ENCODE measurements at places on chromosomes 12 and 14. TPM values are rescaled to one million over a fixed set of nuclear protein-coding genes. Genes with fewer than 3 reads are reported as not detected.
A peak's percentile ranks its signal among the peaks of the same experiment; 100 is the strongest.

PZP gene
- total RNA-seq: not detected

IL26 gene
- not detected for total RNA-seq

PAPLN gene
- total RNA-seq: 1.0 TPM

GPR84 gene
- not detected for total RNA-seq

KRT81 gene
- not detected for total RNA-seq

FSCB gene
- not detected for total RNA-seq

SERPINA5 gene
- not detected for total RNA-seq

MSRB3 gene
- total RNA-seq: 0.90 TPM

GRCh38 chr14:74956280-74957072, 1.1 kb upstream of the PGF start:
- H3K27ac ChIP-seq: no peak overlapping the region
- no peak for DNase-seq
- peaks cover 10% of the 10 kb centered on the region for H3K4me1 ChIP-seq
- H3K36me3 ChIP-seq: no peaks in the 10 kb centered on the region
- peaks cover 58% of the 10 kb centered on the region for H3K27me3 ChIP-seq
- H3K4me3 ChIP-seq: no peak overlapping the region

DNA sequence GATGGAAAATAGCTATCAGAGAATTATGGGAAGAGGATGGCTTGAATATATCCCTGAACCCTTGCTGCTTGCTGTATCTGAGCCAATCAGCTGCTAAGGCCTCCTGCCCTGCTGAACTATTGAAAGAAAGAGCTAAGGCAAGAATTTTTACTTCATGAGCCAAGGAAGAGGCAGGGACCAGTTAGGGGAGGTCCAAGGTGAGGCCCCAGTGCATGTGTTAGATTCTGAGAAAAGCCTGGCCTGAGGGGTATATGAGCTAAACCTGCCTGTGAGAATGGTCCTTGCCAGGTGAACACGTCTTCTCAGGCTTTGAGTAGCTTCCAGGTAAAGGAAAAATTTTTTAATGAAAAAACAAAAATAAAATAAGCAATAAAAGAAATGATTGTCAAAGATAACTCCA, 218.0 kb downstream of the SYT1 start:
- H3K27ac ChIP-seq: no peak overlapping the region
- no peaks in the 10 kb centered on the region for H3K27me3 ChIP-seq
- no peak overlapping the region for H3K4me3 ChIP-seq
- H3K4me1 ChIP-seq: no peaks in the 10 kb centered on the region
- H3K36me3 ChIP-seq: no peaks in the 10 kb centered on the region

- H3K27me3 ChIP-seq: no peaks in the 10 kb centered on the region
- no peak overlapping the region for H3K4me3 ChIP-seq
- no peaks in the 10 kb centered on the region for H3K4me1 ChIP-seq
- no peak overlapping the region for H3K27ac ChIP-seq
- DNase-seq: no peak
Measured at GRCh38 chr12:65612440-65612839, 211.8 kb upstream of the HMGA2 start.

- no peaks in the 10 kb centered on the region for H3K36me3 ChIP-seq
- H3K27me3 ChIP-seq: no peaks in the 10 kb centered on the region
- no peak overlapping the region for H3K27ac ChIP-seq
- H3K4me3 ChIP-seq: no peak overlapping the region
Measured at GRCh38 chr14:90613453-90613852, 202.8 kb downstream of the TTC7B start.

DNA sequence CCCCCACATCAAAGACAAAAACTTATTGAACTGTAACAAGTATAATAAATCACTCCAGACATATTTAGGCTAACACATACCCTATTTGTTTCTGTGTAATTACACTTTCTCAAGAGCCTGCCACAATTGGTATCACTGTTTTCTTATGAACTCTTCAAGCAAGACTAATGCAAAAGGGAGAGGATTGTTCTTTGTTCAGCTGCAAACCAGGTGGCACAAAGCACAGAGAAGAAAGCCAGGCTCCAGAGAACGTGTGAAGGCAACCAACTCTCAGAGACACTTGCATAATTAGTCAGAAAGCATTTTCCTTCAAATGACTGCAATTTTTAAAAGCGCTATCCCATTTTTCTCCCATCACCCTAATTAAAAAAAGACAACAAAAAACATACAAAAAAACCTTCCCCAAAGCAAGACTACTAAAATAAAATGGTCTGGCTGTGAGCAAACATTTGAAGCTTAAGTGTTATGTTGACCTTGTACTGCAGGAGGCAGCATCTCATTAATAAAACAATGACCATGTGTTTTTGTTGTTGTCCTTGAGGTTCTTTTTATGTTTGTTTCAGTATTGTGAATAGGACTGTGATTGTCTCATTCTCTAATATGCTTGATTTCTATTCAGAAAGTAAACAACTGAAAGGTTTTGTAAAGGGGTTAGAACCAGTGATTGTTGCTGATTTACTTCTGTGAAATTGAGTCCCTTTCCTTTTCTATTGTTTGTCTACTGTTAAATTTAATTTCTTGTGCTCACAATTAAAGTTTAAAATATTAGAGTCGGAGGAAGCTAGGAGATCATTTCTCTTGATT, 452.7 kb upstream of the PDE3A start:
- DNase-seq: no peak
- H3K4me1 ChIP-seq: no peaks in the 10 kb centered on the region
- H3K36me3 ChIP-seq: no peaks in the 10 kb centered on the region

- H3K4me1 ChIP-seq: no peaks in the 10 kb centered on the region
- no peak overlapping the region for H3K4me3 ChIP-seq
- H3K27me3 ChIP-seq: peaks cover 26% of the 10 kb centered on the region
- no peak overlapping the region for H3K27ac ChIP-seq
- no peaks in the 10 kb centered on the region for H3K36me3 ChIP-seq
Measured at GRCh38 chr14:77203611-77204458, 22.2 kb downstream of the TMEM63C start.

- no peaks in the 10 kb centered on the region for H3K4me1 ChIP-seq
- H3K27ac ChIP-seq: no peak overlapping the region
- no peaks in the 10 kb centered on the region for H3K27me3 ChIP-seq
- DNase-seq: peak; percentile 54
- H3K36me3 ChIP-seq: peaks cover 9% of the 10 kb centered on the region
Measured at GRCh38 chr12:44774815-44775411, 101.2 kb downstream of the NELL2 start.

DNA sequence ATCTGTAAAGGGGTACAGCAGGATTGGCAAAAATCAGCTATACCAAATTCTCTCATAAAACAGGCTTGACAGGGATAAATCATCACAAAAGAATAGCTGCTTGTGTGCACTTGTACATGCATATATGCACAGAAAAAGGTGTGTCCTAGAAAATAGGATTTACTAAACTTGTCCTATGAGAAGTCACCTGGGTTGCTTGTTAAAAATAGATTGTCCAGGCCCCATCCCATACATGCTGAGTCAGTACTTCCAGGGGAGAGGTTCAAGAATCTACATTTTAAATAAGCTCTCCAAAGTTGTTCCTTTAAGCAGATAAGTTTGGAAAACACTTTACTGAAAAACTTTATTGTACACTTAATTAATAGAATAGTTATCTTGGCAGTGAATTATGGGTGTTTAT, 123.1 kb downstream of the ANO6 start:
- H3K4me3 ChIP-seq: no peak overlapping the region
- no peaks in the 10 kb centered on the region for H3K27me3 ChIP-seq
- H3K27ac ChIP-seq: no peak overlapping the region
- no peak for DNase-seq
- H3K4me1 ChIP-seq: no peaks in the 10 kb centered on the region

DNA sequence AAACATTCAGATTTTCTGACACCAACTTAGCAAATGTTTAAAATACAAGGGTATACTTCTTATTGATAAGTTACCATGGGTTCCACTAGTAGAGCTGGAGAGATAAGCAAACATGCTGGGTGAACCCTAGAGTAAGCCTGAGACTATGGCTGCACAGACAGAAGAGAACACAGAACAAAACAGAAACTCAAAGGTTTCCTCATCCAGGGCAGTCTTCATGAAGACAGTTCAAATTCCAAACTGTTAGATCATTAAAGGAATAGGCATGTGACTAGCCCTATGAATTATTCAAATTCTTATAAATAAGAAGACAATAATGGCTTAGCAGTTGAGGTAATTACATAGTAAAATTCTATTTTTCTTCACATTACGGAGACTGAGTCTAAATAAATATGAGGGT, 28.1 kb downstream of the BTBD7 start:
- no peaks in the 10 kb centered on the region for H3K27me3 ChIP-seq
- H3K4me3 ChIP-seq: no peak overlapping the region
- H3K36me3 ChIP-seq: no peaks in the 10 kb centered on the region
- no peak overlapping the region for H3K27ac ChIP-seq
- no peak for DNase-seq
